Effector memory CD4-positive, alpha-beta T cell (primary cell): ENCODE measurements at places on chromosomes 3 and 15.

GRCh38 chr3:42653560-42654330, at the start of gene ZBTB47:
Gene ZBTB47 (plus strand): TSS chr3:42653697. CDS start chr3:42658356, 4,659 bp downstream.
- DNase-seq: no peak

GRCh38 chr3:186099178-186099577, 9.7 kb downstream of the ETV5 start:
- no peak for DNase-seq

DNA sequence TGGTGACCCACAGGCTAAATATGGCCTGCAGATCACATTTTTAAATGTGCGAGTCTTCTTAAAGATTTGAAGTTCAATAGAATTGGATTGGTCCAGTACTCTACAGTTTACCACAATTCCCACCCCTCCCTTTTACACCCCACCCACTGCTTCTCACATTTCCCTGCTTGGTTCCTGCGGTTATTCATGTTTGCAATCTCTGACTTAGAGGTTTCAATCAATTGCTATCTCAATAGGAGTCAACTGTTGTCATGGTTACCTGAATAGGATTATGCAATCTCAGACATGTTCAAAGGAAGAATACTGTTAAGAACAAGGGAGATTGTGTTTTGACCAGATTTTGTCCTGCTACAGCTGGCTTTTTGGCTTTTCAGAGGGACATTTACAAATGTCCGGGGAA, 4.9 kb upstream of the C3orf49 start:
- DNase-seq: no peak

DNA sequence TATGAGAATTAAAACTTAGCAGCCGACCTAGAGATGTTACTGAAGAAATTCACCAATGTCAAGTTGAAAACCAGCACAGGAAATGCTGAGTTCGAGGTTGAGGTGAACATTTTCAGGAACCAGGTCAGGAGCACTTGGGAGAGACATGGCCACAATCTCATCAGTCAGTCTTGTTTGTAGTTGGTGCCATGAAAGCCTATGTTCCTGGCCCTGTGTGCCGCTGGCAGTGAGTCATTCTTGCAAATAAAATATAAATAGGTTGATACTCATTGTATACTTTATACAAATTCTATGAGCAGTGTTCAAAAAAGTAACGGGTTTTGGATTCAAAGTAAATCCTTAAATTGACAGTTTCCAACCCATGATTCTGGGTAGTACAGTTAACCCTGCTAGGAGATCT, 1.5 kb upstream of the FSIP1 start:
- no peak for DNase-seq

GRCh38 chr3:52341123-52341522, 25.0 kb downstream of the DNAH1 start:
- no peak for DNase-seq

GRCh38 chr3:104635872-104636580, 730.7 kb upstream of the ALCAM start:
- DNase-seq: no peak

GRCh38 chr3:100429187-100429716, 27.9 kb downstream of the LNP1 start:
- DNase-seq: no peak

GRCh38 chr3:169613053-169613803, 50.3 kb downstream of the MECOM start:
- no peak for DNase-seq

GRCh38 chr3:154598166-154598565, 168.2 kb upstream of the GPR149 start:
- no peak for DNase-seq

DNA sequence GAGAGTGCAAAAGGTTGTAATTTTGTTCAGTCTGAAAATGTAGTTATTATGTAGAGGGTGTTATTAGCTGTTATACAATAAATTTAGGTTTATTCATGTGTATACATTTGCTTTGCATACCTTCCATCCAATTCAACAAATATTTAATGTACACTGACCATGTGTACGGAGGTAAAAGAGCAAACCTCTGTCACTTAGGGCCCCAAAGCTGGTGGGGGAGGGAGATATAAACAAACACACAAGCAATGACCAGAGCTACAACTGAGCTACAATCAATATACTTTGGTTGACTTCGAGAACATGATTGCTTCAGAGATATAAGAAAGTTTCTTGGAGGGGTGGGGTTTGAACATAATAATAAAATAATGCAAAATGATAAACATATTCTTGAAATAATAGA, 17.5 kb upstream of the BCL6 start:
- no peak for DNase-seq

- DNase-seq: no peak
Observed at GRCh38 chr3:122235147-122235546, 51.7 kb downstream of the CASR start.

DNA sequence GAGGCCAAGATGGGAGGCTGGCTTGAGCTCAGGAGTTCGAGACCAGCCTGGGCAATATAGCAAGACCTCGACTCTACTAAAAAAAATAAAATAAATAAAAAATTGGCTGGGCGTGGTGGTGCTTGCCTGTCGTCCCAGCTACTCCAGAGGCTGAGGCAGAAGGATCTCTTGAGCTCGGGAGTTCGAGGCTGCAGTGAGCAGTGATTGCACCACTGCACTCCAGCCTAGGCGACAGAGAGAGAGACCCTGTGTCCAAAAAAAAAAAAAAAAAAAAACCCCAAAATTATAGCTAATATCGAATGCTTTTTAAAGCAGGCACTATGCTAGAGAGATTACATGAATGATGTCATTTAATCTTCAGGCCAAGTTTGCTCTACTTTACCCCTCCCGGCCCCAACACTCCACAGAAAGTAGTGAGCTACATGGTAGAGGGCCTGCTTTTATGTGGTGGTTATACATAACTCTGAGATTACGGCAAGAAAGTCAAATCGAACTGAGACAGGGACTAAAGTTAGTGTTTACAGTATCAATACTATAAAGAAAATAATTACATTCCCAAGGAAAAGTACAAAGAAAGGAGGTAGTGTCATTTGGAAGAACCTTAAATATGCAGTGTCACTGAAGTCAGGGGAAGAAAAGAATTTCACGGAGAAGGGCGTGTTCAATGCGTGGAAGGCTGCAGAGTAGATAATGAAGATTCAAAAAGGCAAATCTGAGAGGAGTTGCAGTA, 1.1 kb downstream of the ADPGK start:
- DNase-seq: no peak
